Upper lobe of left lung (tissue), 6 donors: ENCODE measurements at places on chromosomes 2 and 18.

- DNase-seq = peak; percentile 82
Measured at GRCh38 chr18:59696311-59697235, 650 bp downstream of the CCBE1 start.

DNA sequence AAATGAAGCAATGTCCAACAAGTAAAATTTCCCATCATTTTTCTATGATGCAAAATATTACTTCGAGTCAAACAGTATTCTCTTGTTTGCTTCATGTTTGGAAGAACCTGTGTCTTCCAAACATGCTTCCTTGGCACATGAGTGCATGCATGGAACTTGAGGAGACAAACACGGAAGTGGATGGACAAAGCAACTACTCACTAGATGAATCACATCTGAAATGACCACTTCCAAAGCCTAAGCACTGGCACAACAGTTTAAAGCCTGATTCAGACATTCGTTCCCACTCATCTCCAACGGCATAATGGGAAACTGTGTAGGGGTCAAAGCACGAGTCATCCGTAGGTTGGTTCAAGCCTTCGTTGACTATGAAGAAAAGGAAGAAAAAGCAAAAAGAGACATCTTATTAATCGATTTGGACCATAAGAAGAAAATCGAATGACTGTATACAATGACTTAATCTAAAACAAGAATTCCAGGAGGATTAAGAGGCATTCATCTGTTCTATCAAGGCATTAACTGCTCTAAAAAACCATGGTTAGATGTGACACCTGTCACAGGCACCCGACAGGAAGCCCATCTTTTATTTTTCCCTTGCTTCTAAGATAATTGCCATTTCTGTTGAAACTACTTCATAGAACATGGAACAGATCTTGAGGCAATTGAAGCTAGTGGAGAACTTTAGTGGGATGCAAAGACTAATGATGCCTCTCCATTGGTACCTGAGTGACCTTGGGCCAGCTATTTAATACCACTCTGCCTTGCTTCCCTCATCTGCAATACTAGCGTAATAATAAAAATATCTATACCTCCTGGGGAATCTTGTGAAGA lies 56.0 kb downstream of the ATIC start:
- no peak for DNase-seq

GRCh38 chr2:144469798-144470197 lies 50.1 kb downstream of the ZEB2 start:
- DNase-seq = no peak

GRCh38 chr2:200351815-200352214 lies 45.3 kb downstream of the SPATS2L start:
- DNase-seq = no peak

GRCh38 chr2:204024503-204024902 lies 87.9 kb downstream of the ICOS start:
- DNase-seq = no peak

- no peak for DNase-seq
Measured at GRCh38 chr2:45117383-45117782, 108.1 kb upstream of the SIX2 start.

DNA sequence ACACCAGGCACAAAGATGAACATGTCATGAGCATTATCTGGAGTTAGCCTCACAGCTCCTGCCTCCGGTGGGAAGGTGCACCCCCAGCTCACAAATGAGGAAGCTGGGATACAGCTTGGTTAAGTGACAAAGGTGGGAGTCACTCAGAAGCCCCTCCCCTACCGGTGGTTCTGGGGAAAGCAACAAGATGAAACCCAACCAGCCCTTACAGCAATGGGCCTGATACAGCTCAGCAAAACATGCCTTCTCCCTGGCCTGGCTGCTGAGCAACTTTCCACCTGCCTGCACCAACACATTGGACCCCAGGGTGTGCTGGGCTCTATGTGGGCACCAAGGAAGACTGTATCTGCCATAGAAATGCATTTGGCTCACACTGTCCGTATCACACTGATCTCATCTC lies 113.2 kb downstream of the GYPC start:
- DNase-seq = no peak

DNA sequence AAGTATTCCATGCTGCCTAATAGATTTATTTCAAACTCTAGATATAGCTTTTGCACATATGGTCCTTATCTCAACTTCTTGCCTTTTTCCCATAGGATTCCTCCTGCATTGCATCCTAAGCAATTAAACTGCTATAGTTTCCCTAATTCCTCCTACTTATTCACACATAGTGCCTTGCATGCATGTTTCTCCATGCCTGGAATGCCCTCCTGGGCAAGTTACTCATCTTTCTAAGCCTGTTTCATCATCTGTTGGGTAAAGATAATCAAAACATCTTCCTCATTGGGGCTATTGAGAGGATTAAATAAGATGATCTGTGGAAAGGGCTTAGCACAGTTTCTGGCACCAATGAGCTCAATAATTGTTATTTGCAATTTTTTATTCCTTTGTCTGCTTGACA lies 726.5 kb downstream of the SLC4A3 start:
- DNase-seq = no peak

GRCh38 chr18:50011813-50012435 lies 183.0 kb downstream of the MYO5B start:
- DNase-seq = peak; percentile 28
